ENCODE measurements at places on chromosomes 1 and 21. TPM values are rescaled to one million over a fixed set of nuclear protein-coding genes. Genes with fewer than 3 reads are reported as not detected.

The S100A7 gene
- not detected for total RNA-seq

GRCh38 chr1:174702011-174702410 is 254.2 kb downstream of the GPR52 start:
- no peak for DNase-seq

DNA sequence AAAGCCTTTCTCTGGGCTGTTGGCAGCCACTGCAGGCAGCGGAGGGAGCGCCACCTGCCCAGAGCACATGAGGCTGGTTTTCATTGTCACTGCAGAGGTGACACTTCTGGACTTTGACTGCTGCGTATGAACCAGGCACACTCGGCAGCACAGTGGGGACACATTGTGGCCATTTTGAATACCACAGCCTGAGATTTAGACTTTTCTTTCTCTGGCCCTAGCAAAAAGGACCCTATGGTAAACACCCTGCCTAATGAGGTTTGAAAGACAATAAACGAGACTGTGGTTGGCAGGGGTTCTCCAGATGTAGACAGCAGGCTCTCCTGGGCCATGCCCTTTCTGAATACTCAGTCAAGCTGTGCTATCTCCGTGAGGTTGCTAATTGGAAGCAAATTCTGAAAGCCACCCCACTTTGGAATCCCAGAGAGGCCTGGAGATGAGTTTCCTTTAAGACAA is 12.0 kb upstream of the KCNE2 start:
- DNase-seq = peak; percentile 52

GRCh38 chr1:26159743-26160039 is 812 bp downstream of the FAM110D start:
- no peak for DNase-seq

DNA sequence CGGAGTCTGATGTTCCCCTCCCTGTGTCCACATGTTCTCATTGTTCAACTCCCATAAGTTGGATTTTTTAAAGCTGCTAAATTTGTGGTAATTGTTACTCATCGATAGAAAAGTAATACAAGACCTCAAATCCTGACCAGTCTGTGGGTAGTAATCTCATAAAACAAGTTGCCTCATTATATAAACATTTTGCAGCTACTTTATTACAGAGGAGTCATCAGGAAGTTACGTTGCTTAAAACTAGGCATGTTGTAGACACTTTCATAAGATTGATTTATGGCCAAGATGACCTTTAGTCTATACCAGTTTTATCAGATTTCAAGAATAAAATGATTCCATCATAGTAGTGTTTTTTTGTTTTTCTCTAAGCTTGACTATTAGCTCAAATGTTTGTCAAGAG is 208.8 kb downstream of the GIPC2 start:
- DNase-seq = no peak

DNA sequence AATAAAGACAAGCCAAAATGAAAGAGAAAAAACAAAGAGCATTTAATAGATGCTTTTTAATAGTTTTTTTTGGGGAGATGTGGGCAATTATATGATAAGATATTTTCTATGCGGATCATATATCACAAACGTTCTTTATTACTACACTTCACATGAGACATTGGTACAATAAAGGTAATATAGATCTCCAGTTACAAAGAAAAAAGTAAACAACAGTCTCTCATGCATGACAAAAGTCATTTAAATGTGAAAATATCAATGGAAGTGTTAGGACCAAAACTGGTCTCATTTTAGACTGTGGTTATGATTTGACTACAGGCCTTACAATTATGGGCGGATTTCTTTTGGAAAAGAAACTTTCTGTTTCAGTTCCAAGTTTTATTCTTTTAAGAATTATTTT is 687.0 kb downstream of the ADGRL2 start:
- DNase-seq = no peak

GRCh38 chr1:94757931-94758330 is 62.2 kb upstream of the SLC44A3 start:
- no peak for DNase-seq

DNA sequence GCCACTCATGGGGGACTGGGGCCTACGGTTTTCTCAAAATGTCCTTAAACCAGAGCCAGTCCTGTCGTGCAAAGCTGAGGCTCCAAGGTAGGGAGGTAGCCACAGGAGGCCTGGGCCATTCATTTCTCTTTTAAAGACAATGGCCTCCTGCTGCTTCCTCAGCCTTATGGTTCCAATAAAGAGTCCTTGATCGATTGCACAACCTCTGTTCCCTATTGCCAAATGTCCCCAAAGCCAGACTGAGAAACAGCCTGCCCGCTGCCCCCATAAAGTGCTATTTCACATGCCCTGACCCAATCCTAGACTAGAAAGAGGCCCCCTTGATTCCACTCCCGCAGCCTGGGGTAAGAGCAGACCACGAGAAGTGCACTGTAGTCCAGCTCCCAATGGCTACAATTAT is 166.7 kb downstream of the CLIC6 start:
- no peak for DNase-seq

The PBX1 gene
- not detected for total RNA-seq

The ASPM gene
- 91.3 TPM for total RNA-seq

DNA sequence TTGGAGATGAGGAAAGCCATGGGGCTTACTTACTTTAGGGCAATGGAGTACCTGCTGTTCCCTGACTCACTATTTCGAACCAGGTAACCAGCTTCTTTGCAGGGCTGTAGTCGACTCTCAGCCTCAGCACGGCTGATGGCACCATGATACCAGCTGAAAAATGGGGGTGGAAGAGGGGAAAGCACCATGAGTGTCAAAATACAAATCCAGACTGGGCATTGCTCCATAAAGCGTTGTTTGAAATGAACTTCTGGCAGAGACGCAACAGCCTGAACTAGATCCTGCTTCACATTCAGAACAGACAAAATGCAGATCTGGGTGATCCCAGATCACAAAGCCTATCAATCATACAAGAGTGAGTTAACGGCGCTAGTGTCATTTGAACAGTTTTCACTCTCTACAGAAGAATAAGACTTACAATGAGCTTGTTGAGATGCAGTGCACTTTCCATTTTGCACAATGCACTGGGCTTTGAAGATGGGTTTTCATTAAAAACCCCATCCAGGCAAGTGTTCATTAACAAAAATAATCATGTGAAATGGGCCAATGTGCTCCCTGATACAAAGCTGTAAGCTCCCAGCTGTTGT is 16.0 kb upstream of the TDRD10 start:
- DNase-seq = no peak

DNA sequence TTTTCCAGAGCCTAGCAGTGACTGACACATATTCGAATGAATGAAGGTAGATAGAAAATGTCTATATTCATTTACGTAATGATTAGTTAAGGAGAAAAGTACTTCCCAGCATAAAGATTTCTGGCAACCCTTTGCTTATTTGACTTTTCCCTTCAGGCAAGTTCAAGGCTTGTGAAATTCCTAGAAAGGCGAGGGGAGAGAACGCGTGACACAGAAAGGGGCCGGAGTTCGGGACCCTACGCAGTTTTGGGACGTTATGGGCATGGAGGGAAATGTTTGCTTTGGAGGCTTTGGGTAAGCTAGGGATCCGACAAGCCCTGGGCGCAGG is 472 bp upstream of the USP25 start:
- no peak for DNase-seq

DNA sequence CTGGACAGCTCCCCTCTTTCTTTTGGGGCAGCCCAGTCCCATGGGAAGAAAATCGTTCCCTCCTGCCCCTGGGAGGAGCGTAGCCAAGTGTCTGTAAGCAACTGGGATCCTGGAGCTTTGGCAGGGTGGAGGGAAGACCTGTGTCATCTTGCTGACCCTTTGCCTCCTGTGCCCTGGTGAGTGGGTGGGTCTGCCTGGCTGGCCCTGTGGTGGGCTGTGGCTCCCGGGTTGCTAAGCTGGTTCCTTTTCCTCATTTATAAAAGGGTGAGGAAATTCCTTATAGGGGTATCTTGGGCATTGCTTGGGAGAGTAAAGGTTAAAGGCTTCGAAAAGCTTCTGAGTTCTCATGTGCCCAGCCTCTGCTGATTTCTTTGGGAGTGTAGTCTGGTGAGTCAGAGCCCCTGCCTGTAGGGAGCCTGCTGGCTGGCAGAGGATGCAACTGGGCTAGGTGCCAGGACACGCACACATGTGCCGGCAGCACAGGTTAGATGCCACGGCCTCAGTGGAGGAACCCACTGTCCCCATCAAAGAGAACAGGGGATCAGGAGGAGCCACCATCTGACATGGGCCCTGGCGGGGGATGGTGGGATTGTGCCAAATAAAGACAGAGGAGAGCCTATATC is 85.2 kb downstream of the ARHGEF10L start:
- DNase-seq = no peak

- DNase-seq = no peak
Measured at GRCh38 chr1:46444466-46444865, 45.2 kb upstream of the DMBX1 start.

DNA sequence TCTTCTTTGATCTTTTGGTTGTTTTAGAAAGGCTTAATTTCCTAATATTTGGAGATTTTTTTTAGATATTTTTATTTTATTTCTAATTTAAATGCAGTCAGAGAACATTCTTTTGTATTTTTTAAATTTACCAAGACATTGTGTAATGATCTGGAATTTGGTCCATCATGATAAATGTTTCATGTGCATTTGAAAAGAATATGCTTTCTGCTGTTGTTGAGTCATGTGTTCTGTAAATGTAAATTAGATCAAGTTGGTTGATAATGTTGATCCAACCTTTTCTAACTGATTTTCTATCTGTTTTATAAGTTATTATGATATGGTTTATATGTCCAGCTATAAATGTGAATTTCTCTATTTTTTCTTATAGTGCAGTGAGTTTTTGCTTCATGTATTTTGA is 19.8 kb downstream of the UTS2 start:
- DNase-seq = no peak

The FCRL6 gene
- 0.23 TPM for total RNA-seq

- no peak for DNase-seq
Measured at GRCh38 chr1:221877311-221877710, 135.4 kb upstream of the DUSP10 start.

GRCh38 chr21:34336756-34337391 is 26.9 kb upstream of the KCNE2 start:
- DNase-seq = peak; percentile 21

- DNase-seq = no peak
Measured at GRCh38 chr1:190665045-190665444, 187.4 kb upstream of the BRINP3 start.

DNA sequence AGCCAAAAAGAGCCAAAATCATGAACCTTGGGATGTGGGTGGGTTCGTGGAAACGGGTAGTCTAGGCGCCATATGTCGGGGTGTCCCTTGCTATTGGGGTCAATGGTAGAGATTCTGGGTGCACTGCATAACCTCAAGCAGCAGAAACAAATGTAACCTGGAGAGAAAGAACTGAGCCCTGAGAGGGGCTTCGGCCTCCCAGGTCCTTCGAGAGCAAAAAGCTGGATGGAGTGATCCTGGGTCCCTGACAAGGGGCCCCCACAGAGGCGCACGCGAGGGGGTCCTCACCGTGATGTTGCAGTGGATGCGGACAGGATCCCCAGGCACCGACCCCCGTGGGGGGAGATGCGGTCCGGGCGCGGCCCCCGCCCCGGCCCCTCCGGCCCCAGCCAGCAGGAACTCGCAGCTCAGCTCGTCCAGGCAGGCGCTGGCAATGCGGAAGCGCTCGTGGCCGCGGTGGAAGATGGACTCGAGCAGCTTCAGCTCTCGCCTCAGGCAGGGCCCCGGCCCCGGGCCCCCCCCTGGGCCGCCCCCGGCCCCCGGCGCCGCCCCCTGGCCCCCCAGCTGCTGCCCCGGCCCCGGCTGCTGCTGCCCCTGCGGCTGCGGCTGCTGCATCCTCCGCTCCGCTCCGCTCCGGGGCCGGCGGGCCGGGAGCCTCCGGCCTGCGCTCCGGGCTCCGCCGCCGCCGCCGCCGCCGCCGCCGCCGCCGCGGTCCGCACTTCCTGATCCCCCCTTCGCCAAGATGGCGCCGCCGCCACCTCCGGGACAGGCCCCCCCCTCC is at the start of gene UBE2Q1:
TSS of gene UBE2Q1 (minus strand) at position 724 of the 781 bp plus-strand sequence. CDS start at position 615, 109 bp downstream.
- DNase-seq = peak; percentile 70

GRCh38 chr1:187985145-187985896 is 1156.6 kb downstream of the PLA2G4A start:
- DNase-seq = no peak
